ENCODE measurements at places on chromosomes 6 and 20. TPM values are rescaled to one million over a fixed set of nuclear protein-coding genes. Genes with fewer than 3 reads are reported as not detected.

Gene ZDHHC14
- 15.6 TPM for total RNA-seq

Gene ME1
- 4.2 TPM for total RNA-seq

Gene HLA-DRB5
- total RNA-seq, result 22.1 TPM

Gene CD40
- 1.5 TPM for total RNA-seq

- peaks cover 16% of the 10 kb centered on the region for H3K27me3 ChIP-seq
- H3K27ac ChIP-seq, result no peak overlapping the region
- H3K4me1 ChIP-seq, result peaks cover 5% of the 10 kb centered on the region
- H3K36me3 ChIP-seq, result no peaks in the 10 kb centered on the region
- no peak overlapping the region for H3K4me3 ChIP-seq
Observed at GRCh38 chr6:145262771-145263170, 472.5 kb downstream of the EPM2A start.

- no peaks in the 10 kb centered on the region for H3K27me3 ChIP-seq
- H3K36me3 ChIP-seq, result no peaks in the 10 kb centered on the region
- no peak overlapping the region for H3K27ac ChIP-seq
- H3K4me3 ChIP-seq, result no peak overlapping the region
- peaks cover 9% of the 10 kb centered on the region for H3K4me1 ChIP-seq
Observed at GRCh38 chr6:13865141-13865540, 50.8 kb upstream of the MCUR1 start.

GRCh38 chr20:32357375-32357868 is 709 bp upstream of the ASXL1 start:
- no peak for DNase-seq
- peak overlapping the region; percentile 99 for H3K27ac ChIP-seq
- peaks cover 38% of the 10 kb centered on the region for H3K4me1 ChIP-seq
- H3K4me3 ChIP-seq, result peak overlapping the region; percentile 99

DNA sequence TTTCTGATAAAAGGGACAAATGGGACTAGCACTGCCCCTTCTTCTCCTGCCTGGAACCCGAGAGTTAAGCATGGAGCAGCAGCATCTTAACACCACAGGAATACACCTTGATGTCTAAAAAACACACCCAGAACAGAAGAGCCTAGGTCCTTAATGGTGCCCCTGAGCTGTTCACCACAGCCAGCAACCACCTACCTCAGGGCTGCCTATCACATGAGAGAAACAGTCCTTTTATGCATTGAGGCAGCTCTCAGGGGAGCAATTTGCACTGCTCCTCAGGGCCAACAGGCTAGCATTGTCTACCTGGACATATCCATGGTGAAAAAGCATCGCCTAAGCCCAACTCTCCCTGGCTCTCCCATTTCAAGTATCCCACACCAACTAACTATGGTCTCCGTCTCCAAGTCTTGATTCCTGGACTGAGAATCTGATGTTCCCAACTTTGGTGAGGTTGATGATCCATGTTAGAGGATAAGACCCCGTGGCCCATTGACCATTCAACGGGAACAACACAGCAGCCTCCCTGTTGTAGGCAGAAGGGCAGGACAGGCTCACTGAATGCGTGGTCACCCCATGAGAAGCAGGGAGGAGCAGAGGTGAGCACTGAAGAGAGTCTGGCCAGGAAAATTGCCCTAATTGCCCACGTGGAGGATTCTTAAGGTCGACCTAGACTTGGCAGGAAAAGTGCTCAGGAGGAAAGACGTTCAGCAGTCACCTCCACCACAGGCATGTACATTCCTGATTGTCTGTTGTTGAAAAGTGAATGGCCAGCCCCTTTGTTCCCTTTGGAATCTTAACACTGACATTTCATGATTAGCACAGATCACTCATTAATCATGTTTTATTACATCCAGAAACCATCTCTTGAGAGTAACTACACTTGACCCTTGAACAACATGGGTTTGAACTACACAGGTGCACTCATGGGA is 4.2 kb upstream of the APMAP start:
- H3K36me3 ChIP-seq, result no peaks in the 10 kb centered on the region
- no peak overlapping the region for H3K4me3 ChIP-seq
- peak; percentile 36 for DNase-seq
- H3K27me3 ChIP-seq, result peaks cover 19% of the 10 kb centered on the region

- peaks cover 4% of the 10 kb centered on the region for H3K36me3 ChIP-seq
- no peak for DNase-seq
- peak overlapping the region; percentile 95 for H3K27ac ChIP-seq
- H3K4me1 ChIP-seq, result peaks cover 39% of the 10 kb centered on the region
Observed at GRCh38 chr6:3803627-3804468, 45.3 kb upstream of the FAM50B start.

- peaks cover 31% of the 10 kb centered on the region for H3K4me1 ChIP-seq
- H3K4me3 ChIP-seq, result no peak overlapping the region
- no peaks in the 10 kb centered on the region for H3K36me3 ChIP-seq
- no peak overlapping the region for H3K27ac ChIP-seq
Observed at GRCh38 chr20:655726-656624, 3.0 kb upstream of the SRXN1 start.

DNA sequence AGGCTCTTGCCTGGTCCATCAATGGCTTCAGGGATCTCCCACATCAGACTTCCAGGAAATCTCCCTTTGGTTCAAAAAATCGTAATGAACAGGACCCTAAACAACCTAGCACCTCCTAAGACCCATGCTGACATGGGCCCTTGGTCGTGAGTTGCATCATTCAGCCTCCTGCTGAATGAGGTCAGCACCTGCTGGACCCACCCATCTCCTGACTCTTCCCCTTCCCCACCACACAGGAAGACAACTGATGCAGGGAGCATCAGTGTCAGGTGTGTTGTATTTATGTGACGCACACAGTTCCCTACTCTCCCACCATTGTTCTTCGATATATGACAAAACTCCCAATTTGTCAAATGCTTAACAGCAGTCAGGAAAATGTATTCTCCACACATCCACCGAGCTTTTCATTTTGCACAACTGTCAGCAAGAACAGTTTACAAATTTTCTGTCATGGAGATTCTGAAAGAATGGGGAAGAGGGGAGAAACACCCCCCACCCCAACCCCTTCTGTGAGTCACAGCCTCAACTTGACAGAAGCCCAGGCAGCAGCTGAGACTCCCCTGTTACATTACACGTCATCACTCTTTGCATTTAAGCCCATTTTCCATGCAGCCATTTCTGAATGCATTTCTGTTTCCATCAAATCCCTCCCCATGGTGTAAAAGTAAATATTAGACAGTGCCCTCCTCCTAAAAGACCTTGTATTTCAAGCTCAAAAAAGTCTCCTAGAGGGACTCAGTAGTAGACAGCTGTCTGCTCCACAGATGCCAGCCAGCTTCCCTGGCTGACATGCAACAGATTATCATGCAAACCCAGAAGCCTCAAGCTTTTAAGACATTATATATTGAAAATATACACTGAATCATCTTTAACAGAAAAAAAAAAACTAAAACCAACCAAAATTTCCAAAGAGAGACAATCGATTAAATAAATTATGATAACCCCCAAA is 577.5 kb downstream of the PTPRT start:
- no peaks in the 10 kb centered on the region for H3K36me3 ChIP-seq
- no peak overlapping the region for H3K27ac ChIP-seq
- no peaks in the 10 kb centered on the region for H3K27me3 ChIP-seq
- H3K4me1 ChIP-seq, result peaks cover 7% of the 10 kb centered on the region

- H3K27me3 ChIP-seq, result peaks cover 13% of the 10 kb centered on the region
- H3K27ac ChIP-seq, result no peak overlapping the region
- H3K4me3 ChIP-seq, result no peak overlapping the region
- no peaks in the 10 kb centered on the region for H3K4me1 ChIP-seq
- DNase-seq, result no peak
- no peaks in the 10 kb centered on the region for H3K36me3 ChIP-seq
Observed at GRCh38 chr20:42795111-42795695, 394.5 kb downstream of the PTPRT start.

GRCh38 chr6:19413323-19413722 is 423.8 kb upstream of the ID4 start:
- no peak overlapping the region for H3K4me3 ChIP-seq
- no peaks in the 10 kb centered on the region for H3K36me3 ChIP-seq
- no peaks in the 10 kb centered on the region for H3K4me1 ChIP-seq
- DNase-seq, result no peak
- no peaks in the 10 kb centered on the region for H3K27me3 ChIP-seq
- H3K27ac ChIP-seq, result no peak overlapping the region

DNA sequence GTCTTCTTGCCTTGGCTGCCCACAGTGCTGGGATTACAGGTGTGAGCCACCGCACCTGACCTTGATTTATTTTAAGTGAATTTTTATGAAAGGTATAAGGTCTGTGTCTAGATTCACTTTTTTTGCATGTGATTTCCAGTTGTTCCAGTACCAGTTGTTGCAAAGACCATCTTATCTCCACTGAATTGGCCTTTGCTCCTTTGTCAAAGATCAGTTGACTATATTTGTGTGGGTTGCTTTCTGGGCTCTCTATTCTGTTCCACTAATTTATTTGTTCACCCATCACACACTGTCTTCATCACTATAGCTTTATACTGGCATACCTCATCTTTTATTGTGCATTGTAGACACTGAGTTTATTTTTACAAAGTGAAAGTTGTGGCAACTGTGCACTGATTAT is 56.3 kb downstream of the ANKS1A start:
- peaks cover 9% of the 10 kb centered on the region for H3K4me1 ChIP-seq
- H3K4me3 ChIP-seq, result no peak overlapping the region
- no peak overlapping the region for H3K27ac ChIP-seq
- peaks cover 16% of the 10 kb centered on the region for H3K36me3 ChIP-seq
- no peak for DNase-seq

DNA sequence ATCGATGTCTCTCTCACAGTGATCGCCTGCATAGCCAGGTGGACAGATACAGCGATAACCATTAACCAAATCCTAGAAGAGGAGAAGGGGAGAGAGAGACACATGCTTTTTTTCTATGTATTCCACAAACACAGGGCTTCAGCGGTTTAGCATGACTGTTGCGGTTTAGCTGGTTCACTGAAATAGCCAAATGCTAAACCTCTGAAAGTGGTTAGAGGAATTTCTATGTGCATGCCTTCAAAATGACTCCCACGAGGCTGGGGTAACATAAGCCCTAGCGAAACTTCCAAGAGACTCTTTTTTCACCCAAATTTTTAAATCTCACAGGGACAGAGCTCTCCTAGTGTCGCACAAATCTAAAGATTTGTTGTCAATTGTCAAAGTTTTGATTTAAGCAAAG is 25.1 kb downstream of the JAG1 start:
- H3K4me1 ChIP-seq, result peaks cover 66% of the 10 kb centered on the region
- H3K27me3 ChIP-seq, result no peaks in the 10 kb centered on the region

DNA sequence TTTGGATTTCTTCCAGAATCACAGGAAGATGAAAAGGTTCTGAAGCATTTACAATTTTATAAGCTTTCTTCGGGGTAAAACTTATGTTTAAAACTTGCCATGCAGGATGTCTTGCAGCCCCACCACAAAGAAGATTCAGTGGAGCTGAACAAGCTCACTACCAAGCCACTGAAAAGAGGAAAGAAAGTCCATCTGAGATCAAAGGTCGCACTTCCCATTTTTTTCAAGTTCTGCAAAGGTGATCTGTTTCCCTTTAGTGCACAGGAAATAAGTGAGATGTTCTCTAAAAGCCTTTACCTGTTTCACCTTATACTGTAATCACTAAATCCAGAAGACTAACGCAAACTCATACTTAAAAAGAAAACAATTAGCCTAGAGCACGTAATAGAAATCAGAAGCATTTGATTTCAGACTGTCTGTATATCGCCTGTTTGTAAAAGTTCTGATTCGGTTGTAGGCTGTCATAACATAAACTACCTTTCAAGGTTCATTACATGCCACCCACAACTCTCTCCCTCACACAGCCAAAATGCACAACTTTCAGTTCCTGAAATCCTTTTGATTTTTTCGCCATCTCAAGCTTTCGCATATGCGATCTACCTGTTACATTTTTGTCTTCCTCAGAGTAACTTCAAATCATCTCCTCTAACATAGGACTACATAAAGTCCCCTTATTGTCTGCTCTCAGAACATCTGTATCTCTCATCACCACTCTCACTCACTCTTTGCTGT is 1.8 kb downstream of the ECHDC1 start:
- H3K4me1 ChIP-seq, result no peaks in the 10 kb centered on the region
- no peaks in the 10 kb centered on the region for H3K27me3 ChIP-seq
- peak overlapping the region; percentile 7 for H3K27ac ChIP-seq

DNA sequence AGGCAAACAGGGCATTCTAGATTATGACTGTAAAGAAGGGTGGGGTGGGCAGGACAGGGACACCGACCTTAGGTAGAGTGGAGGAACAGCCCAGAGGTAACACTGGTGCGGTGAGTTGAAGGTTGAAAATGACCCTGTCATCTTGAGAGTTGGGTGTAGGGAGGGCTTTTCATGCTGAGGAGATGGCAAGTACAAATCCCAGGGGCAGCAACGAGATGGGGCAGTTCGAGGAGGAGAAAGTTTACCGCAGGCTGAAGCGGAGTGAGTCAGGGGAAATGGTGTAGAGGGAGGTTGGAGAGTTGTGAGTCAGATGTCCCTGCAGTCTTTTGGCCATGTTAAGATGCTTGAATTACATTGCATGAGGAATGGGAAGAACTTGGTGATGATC is 101.1 kb downstream of the HIVEP1 start:
- H3K27ac ChIP-seq, result peak overlapping the region; percentile 26
- H3K4me1 ChIP-seq, result peaks cover 8% of the 10 kb centered on the region
- H3K27me3 ChIP-seq, result no peaks in the 10 kb centered on the region

GRCh38 chr6:145704143-145704781 is 31.1 kb downstream of the EPM2A start:
- no peaks in the 10 kb centered on the region for H3K4me1 ChIP-seq
- no peak overlapping the region for H3K4me3 ChIP-seq
- H3K27ac ChIP-seq, result no peak overlapping the region
- H3K36me3 ChIP-seq, result peaks cover 2% of the 10 kb centered on the region
- no peak for DNase-seq

GRCh38 chr6:119075200-119075981 is 3.1 kb downstream of the FAM184A start:
- no peak overlapping the region for H3K4me3 ChIP-seq
- no peak overlapping the region for H3K27ac ChIP-seq
- peaks cover 34% of the 10 kb centered on the region for H3K27me3 ChIP-seq
- H3K4me1 ChIP-seq, result peaks cover 14% of the 10 kb centered on the region

DNA sequence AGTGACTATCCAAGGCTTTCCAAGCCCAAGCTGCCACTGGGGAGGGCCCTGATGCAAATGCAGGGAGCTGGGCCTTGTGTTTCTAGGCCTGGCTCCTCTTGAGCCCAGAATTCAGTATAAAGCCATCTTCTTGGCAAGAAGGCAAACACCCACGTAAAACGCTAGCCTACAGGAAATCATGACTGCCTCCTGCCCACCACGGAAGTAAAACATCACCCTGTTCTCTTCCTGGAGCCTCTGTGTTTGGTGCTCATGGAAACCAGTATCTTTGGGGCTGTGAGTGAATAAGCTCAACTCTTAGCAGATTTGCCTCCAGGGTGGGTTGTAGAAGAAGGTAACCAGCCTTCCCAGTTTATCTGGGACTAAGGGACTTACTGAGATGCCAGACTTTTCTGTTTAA is 271.0 kb downstream of the ZNF217 start:
- DNase-seq, result no peak
- H3K27me3 ChIP-seq, result no peaks in the 10 kb centered on the region
- H3K4me3 ChIP-seq, result no peak overlapping the region
- no peak overlapping the region for H3K27ac ChIP-seq

DNA sequence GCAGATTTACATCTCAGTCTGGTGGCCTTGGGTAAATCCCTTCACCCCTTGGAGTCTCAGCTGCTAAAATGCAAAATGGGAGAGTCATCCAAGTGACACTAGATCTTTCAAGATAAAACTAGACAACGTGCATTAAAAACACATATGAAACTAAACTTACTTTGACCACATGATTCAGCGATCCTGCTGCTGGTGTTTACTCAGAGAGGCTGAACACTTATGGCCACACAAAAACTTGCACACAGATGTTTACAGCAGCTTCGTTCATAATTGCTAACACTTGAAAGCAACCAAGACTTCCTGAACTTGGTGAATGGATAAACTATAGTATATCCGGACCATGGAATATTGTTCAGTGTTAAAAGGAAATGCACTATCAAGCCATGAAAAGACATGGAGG is 55.3 kb upstream of the GPR6 start:
- peaks cover 11% of the 10 kb centered on the region for H3K4me1 ChIP-seq
- no peak overlapping the region for H3K4me3 ChIP-seq
- H3K27me3 ChIP-seq, result no peaks in the 10 kb centered on the region
- DNase-seq, result no peak
- no peak overlapping the region for H3K27ac ChIP-seq
